Retinal pigment epithelial cell (primary cell): ENCODE measurements at places on chromosomes 16 and 17.

- no peak for DNase-seq
Measured at GRCh38 chr17:45170931-45171337, 9.3 kb downstream of the HEXIM2 start.

DNA sequence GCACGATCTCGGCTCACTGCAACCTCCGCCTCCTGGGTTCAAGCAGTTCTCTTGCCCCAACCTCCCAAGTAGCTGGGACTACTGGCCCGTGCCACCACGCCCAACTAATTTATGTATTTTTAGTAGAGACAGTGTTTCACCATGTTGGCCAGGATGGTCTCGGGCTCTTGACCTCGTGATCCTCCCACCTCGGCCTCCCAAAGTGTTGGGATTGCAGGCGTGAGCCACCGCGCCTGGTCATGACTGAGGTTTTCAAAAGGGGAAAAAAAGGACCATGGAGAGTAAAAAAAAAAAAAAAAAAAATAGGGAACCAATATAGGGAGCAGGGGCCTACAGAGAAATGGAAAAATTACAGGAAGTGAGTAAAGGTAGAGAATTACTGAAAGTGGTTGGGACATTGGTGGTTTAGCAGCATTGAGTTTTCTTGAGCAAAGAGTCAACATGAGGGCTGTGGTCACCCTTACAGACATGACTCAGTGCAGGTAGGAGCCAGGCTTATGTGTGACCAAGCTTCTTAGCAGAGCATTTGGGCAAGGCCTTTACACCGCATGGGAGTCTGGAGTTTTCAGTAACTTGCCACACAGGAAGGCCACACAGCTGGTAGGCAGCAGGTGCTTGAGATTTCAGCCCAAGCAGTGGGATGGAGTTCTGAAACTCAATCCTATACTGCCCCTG, 447.3 kb downstream of the HS3ST3B1 start:
- DNase-seq = no peak

- peak; percentile 49 for DNase-seq
Measured at GRCh38 chr17:75031972-75032719, 14.6 kb downstream of the ATP5PD start.

DNA sequence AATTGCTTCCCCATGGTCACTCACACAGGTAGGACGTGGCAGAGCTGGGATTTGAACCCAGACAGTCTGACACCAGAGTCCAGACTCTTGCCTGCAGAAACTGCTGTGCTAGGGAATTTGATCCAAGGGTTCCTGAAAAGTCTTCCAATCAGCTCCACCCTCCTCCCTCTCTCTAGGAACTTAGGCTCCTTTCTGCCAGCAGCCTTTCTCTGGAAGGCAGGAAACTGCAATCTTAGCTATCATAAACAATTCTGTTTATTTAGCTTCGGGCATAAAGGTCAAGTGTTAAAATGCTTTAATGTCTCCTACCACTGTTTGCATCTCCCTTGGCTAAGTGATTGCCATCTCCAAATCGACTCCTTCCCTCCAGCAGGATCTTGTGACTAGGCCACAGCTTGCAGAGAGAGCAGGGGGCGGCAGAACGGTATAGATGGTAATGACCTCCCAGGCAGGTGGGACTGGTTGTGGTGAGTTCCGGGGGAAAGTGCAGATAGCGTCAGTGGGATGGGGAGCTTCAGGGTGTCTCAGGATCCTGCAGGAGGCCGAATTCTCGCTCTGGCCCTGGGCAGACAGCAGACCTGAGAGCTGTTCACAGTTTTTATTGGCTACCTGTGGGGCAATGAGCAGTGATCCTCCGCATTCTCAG, 882.4 kb upstream of the EEF2KMT start:
- no peak for DNase-seq

- peak; percentile 25 for DNase-seq
Measured at GRCh38 chr16:52068447-52069074, 478.4 kb downstream of the TOX3 start.

DNA sequence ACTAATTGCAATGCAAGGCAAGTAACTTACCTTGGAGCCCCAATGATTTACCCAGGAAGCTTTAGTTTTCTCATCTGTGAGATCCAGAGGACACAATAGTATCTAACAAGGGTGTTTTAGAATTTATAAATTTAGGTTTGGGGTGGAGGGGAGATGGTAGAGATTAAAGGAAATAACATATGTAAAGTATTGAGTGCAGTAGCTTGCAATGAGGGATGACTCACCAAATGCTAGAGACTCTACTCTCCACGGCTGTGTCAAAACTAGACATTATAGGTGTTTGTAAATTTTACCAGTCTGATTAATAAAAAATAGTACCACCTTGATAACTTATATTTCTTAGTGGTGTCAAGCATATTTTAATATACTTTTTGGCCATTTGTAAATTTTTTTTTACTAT, 3.7 kb upstream of the ABCA9 start:
- no peak for DNase-seq

DNA sequence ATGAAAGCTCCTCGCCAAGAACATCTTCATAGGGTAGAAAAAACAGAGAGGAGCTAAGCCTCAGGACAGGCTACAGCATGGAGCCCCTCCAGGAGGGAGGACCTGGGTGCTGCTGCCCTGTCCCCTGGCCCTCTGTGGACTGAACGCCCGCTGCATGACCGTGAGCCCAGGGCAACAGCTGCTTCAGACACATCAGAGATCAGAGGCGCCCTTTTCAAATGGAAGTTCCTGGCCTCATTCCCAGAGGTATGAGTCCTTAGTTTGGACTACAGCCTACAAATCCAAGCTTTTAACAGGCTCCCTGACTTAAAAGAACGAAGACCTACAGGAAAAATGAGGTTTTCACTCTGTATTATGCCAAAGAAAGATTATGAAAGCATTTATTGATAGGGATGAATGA, 48.5 kb downstream of the ZNF18 start:
- no peak for DNase-seq

DNA sequence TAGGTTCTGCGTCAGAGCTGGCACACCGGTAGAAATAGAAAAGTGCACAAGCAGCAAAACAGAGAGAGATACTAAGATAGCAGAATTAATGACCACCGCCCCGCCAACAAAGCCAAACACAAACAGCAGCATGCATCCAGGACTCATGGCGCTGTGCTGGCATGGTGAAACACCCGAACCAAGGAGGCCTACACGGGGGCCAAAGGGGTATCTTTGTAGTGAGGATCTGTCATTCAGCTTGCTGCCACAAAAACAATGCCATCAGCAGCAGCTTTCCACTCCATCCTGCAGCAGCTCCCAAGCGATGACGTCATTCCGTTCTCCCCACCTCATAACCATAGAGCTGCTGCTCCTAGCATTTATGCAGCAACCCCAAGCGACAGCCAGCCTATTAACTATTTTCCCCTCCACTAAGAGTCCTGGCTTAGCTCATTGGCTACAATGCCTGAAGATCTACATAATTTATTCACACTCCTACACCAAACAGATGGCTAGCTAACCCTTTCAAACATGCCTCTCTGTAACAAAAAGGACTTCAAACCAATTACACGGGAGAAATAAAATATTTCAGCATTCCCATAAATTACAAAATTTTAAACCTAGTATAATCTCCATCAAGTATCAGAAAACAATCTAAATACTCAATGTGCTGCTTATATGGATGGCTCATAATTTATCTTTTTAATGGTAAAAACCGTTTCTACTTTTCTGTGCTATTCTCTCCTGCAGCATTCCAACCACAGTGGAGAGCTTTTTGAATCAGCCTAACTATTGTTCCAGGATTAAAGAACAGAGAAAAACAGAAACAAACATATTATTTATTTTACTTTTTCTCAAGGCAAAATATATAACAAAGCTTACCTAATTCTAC, 73.9 kb downstream of the SPAG9 start:
- peak; percentile 94 for DNase-seq

DNA sequence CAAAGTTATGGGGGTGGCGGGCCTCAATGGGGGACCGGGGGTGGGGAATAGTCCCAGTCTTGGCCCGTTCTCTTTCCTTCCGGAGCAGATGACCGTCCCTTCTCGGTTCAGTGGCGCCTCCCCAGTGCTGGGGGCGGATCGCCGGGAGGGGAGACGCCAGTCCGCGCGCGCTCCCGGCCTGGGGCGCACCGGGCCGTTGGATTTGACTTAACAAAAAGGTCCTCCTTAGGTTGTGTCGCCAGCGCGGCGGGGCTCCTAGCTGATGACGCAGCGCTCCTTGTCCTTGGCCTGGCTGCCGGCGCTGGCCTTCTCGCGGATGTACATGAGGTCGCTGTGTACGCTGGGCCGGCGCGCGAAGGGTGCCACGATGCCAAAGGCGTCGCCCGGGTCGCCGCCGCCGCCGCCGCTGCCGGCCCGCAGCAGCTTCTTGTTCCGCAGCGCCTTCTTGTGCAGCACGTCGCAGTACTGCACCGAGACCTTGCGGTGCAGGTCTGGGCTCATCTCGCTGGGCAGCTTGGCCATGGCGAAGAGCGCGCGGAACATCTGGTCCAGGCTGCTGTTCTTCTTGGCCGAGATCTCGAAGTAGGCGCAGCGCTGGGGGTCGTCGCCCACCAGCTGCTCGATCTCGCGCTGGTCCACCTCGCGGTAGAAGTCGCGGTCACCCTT, 1.2 kb downstream of the RASD1 start:
- no peak for DNase-seq

- DNase-seq = no peak
Measured at GRCh38 chr16:81137754-81138153, 41.6 kb upstream of the GCSH start.

DNA sequence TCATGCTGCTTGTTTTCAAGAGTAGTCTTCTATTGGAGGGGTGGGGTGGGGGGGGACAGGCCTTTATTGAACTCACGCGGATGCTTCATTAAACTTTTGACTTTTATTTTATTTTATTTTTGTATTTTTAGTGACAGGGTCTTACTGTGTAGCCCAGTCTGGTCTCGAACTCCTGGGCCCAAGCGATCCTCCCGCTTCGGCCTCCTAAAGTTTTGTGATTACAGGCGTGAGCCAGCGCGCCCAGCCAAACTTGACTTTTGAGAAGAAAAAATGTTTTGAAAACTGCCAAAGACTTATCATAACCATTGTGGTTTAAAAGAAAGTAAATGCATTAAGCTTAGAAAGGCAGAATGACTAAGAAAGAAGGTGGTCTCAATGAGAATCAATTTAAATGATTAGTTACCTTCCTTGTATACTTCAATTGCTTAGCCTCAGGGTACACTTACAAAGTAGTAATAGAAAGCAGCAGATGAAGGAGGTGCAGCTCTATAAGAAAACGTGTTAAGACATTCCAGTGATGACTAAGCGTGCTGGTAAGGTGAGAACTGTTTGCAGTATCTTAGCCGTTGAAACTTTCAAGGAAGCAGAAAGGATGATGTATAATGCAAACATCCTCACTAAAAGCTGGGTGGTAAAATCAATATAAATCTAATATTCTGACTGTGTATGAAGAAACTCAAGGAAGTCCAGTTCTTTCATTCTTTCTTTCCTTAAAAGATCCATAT, 1.2 kb downstream of the AP2B1 start:
- peak; percentile 26 for DNase-seq

- no peak for DNase-seq
Measured at GRCh38 chr17:82380860-82381702, 9.5 kb downstream of the UTS2R start.

DNA sequence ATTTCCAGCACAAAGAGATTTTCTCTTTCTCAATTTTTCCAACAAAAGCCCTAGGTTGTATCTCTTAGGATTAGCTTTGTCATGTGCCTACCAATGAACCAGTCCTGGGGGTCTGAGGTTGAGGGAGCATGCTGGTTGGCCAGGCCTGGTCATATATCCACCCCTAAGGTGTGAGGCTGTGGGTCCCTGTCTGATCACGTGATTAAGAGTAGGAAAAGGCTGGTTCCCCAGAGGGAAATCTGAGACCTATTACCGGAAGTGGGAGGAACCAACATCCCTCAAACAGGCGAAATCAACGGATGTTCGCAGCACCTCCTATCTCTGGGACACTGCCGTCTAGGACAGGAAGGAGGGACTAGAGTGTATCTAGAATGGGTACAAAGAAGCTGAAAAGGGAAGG, 185.7 kb upstream of the IRX5 start:
- DNase-seq = no peak

- no peak for DNase-seq
Measured at GRCh38 chr16:47008612-47009011, 35.1 kb upstream of the DNAJA2 start.

- no peak for DNase-seq
Measured at GRCh38 chr16:11614587-11615175, 28.0 kb upstream of the LITAF start.

- no peak for DNase-seq
Measured at GRCh38 chr17:77909816-77910215, 48.7 kb upstream of the TNRC6C start.

DNA sequence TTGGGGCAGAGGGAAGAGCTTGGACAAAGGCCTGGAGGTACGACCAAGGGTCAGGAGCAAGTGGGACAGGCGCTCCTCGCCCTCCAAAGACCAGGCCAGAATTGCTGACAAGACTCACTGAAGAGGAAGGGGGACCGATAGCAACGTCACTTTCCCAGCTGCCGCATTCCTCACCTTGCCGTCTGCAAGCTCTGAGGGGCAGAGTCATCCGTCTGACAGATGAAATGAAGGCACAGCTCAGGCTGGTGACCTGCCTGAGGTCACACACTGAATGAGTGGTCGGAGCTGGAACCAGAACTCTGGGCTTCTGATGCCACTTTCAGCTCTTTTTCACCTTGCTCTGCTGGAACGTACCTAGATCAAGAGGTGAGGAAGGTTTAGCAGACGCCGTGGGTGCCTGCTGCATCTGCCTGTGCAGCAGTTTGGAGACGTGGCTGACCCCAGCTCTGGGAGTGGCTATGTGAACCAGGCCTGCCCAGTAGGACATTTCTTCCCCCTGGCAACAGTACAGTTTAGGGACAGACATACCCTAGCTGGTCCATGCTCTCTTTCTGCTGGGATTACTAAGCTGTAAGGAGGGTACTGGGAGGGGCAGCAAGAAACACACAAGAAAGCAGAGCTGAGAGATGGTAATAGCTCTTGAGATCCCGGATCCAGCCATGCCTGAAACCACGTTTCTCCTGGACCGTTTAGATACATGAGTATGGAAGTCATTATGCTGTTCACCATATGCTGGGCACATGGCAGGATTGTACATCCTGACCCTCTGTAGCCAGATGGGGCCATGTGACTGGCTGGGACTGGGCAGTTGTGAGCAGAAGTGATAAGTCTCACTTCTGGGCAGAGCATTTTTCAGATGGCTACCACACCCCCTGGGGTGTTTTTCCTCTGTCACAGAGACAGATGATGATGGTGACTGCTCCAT, 50.9 kb downstream of the IL21R start:
- no peak for DNase-seq

- DNase-seq = peak; percentile 91
Measured at GRCh38 chr16:48335961-48336360, 49.3 kb downstream of the SIAH1 start.

DNA sequence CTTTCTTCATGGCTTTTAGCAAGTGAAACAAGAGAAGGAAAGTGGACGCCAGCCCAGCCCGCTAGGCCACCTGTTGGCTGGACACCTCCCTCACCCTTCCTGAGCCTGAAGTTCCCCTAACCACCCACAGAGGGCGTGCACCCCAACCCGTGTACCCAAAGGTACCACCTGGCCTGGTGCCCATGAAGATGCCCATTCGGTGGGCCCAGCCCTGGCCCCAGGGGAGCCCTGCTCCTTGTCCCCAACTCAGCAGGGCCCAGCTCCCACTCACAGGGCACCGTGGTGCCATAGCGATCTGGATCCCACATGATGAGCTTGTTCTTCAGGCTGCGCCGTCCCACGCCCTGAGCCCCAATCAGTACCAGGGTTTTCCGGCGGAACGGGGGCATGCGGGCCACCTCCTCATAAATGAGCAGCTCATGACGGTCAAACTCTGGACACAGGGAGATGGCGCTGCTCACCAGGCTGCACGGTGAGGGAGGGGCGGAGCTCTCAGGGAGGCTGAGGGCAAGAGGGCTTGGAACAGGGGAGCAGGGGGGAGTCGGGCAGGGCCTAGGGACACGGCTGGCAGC, 26.8 kb downstream of the MPP2 start:
- no peak for DNase-seq
